ENCODE measurements at places on chromosomes 1 and 21.
A peak's percentile ranks its signal among the peaks of the same experiment; 100 is the strongest.

- DNase-seq = no peak
These were observed 76.8 kb downstream of the PLA2G4A start for GRCh38 chr1:186905561-186905960.

DNA sequence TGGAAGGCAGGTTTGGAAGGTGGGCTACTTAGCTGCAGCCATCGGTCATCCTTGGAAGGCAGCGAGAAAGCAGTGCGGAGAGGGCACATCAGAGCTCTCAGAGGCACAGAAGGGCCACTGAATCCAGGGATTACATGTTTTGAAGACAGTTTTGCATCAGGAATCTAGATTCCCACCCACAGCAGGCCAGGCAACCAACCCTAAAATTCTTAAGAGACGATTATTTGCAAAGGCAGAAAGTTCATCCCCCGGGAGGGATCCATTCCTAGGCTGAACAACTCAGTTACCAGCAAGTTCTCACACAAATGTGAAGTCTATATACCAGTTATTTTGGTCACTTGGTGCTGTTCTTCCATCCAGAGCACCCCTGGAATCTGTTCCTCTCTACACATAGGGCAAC lies 457.3 kb upstream of the VAMP3 start:
- DNase-seq = no peak

- DNase-seq = no peak
These were observed 22.5 kb upstream of the UHMK1 start for GRCh38 chr1:162475089-162475488.

DNA sequence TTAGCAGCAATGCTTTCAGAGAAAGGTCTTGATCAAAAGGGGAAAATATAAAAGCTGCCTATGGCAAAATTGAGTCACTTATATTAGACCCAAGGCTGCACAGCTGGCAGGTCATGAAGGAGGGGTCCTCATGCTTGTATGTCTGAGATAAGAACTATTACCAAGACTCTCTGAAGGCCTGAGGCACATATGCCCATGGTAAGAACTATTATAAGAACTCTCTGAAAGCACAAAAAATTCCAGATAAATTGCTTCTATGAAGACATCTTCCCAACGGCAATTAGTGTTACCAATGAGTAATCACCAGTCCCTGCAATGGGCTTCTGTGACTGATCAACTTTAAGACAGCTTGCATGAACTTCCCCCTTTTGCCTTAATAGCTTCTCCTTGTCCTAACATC lies 42.8 kb upstream of the LRIF1 start:
- DNase-seq = no peak

DNA sequence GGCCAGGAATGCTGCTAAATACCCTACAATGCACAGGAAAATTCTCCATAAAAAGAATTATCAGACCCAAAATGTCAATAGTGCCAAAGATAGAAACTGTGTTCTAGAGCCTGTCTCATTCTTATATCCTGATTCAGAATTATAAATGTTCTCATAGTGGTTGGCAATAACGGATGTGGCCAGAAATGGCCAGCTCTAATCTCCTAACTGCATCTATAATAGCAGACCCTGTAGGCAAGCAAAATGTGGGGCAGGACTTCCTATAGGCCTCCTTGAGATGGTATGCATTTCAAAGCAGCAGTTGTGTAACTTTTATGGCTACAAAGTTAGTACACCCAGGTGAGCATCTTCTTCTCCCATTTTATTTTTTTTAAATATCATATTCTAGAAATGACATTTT lies 95.9 kb upstream of the SGIP1 start:
- DNase-seq = no peak

DNA sequence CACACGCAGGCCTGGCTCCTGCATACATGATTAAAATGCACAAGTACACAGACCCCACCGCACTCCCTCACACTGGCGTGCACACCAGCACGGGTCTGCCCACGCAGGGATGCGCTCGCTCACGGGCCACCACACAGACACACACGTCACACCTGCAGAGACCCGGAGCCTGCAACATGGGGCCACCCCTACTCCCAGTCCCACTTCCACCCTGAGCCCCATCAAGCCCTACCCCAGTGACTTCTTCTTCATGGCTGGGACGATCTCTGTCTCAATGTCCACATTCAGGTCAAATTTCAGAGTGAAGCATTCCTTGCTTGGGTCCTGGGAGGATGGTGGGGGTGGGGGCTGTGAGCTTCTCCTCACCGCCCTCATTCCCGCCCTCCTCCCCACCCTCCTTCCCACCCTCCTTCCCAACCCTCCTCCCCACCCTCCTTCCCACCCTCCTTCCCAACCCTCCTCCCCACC lies 8.9 kb upstream of the TNFRSF25 start:
- DNase-seq = no peak

DNA sequence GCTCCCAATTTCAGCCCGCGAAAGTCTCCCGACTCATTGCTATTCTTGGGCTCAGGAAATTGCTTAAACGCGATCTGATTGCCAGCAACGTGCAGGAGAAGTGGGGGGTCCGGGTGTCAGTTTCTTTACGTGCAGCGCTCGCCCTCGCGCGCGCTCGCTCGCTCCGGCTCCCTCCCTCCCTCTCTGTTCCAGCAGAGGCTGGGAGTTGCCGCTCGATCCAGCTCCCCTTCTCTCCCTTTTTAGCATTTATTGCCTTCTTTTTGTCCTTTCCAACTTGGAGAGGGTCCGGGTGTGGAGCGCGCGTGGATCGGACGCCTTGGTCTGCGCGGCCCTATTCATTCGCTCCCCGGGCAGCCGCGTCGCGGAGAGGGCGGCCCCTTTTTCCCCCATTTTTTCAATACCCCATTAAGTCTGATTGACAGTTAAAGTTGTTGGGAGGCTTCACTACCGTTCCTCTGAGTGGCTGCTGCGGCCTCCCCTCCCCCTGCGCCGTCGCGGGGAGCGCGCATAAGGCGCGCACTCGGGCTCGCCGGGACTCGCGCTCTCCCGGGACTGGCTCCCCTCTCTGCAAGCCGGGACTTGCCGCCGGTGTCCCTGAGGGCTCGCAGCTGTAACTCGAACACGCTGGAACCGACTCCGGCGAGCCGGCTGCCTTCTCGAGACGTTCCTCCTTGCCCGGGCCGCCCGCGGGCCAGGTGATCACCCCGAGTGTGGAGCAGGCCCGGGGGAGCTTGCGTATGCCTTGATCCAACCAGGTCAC lies at the start of gene DHRS3:
Gene DHRS3 (minus strand): TSS at position 310 of the 760 bp plus-strand sequence. CDS start 862 bp downstream, outside the sequence.
- DNase-seq = peak; percentile 58

GRCh38 chr1:112548547-112548946 lies 39.8 kb downstream of the WNT2B start:
- no peak for DNase-seq

DNA sequence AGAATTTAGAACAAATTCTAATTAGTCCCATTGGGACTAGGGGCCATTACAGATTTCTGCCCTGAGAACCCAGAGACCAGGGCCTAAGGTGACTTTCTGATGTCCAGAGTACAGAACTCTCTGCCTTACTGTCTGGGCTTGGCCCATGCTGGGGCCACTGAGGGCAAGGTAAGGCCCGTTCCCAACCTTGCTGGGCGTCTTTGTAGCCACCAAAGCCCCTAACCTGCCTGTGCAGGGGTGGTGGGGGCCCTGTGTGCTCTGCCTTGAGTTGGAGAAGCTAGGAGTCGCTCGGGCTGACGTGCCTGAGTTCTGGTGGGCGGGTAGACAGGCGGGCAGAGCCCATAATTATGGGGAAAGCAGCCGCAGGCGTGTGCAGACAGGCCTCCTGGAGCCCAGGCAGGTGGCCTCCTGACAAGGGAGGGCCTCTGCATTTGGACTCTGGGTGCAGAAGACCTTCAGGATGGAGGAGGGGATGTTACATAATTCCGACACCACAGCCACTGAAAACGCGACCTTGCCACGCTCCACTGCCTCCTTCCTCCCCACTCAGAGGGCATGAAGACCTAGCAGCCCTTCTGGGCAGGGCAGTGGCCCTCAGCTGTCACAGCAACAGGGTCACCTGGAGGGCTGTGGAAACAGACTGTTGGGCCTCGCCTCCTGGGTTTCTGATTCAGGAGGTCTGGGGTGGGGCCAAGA lies 239.9 kb upstream of the TMEM51 start:
- DNase-seq = no peak
